ENCODE measurements at places on chromosomes 12 and 14.
A peak's percentile ranks its signal among the peaks of the same experiment; 100 is the strongest.

DNA sequence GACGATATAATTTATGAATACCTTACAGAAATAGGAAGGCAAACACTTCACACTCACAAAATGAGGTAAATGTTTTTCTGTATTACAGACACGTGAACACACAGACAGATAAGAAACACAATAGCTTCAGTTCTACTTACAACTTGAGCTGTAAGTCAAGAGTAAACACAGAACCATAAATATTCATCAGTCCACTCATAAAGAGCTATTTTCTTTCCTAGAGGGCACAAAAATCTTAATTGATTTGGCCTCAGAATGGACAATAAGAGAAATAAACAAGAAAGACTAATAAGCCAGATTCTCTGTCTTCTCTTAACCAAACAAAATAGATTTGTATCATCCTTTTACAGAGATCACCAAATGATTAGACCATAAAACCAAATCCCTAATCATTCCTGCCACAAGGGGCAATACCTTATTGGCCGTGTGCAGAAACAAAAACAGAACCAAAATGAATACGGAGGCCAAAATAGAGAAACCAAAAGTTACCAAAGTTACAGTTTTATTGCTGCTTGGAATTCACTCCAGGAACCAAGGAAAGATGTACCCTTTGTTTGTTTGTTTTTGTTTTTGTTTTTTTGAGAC, 38.1 kb upstream of the GARIN2 start:
- DNase-seq = no peak

DNA sequence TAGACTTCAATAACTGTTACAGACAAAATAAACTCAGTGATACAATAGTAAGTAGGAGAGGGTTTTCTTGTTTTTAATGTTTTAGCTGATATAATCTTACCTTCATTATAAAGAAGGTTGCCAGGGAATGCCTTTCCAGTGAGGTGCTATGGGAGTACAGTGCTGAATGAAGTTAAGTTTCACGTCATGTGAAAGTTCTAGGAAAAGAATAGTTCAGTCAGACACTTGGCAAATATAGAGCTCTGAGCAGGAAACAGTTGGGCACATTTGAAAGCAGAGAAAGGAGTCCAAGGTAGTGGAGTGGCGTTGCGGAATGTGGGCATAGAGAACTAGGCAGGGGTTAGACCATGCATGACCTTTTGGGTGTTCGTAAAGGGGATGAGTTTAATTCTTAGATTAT, 88.6 kb upstream of the DCN start:
- no peak for DNase-seq

DNA sequence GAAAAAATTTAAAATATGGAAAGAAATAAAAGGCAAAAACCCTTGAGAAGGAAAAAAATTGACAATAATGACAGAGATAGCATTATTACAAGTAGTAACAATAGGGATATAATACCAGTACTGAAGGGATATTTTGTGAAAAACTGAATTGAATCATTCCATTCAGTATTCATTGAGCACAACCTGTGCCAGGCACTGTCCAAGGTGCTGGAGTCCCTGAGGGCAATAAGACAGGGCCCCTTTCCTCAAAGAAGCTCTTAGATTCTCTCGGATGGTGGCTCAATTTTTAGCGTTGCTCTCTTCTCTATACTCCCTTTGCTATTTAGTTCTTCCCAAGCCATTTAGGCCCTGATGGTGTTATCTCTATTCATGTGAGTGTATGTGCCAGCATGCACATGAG, 34.3 kb upstream of the GAS2L3 start:
- DNase-seq = no peak

GRCh38 chr12:50110762-50111351, 1.2 kb upstream of the COX14 start:
- peak; percentile 18 for DNase-seq

GRCh38 chr12:98741556-98742265, 96.6 kb downstream of the APAF1 start:
- no peak for DNase-seq

- no peak for DNase-seq
Observed at GRCh38 chr14:66009089-66009488, 477.1 kb upstream of the CCDC196 start.

DNA sequence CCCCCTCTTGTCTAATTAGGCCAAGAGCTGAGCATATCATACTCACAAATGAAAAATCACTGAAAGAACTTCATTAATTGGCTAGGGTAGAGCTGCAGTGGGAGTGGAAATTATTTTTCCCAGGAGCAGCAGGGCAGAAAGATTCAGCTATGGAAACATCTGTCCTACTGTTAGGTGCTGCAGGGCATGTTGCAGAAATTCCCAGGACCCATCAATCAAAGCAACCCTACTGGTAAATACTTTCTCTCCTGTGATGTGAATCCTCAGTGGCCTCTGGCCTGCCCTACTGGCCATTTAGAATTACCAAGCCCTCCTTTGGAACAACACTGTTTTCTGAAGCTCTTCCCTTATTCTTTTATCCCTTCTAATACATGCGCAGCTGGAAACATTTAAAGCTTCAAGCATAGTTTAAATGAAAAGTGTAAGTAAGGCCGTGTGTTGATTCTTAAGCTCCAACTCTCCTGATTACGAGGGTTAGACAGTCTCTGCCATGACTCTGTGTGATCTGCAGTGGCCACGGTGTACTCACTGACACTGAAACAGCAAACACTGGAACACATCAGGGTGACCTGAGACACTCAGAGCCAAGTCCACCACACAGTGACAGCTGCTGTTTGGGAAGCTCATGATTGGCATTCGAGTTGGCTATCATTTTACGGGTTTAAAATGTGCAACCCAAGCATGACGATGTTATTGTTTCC, 62.6 kb upstream of the TMCC3 start:
- DNase-seq = no peak

- DNase-seq = no peak
Observed at GRCh38 chr12:91009319-91009950, 4.7 kb upstream of the EPYC start.

- DNase-seq = no peak
Observed at GRCh38 chr12:120988234-120988633, 9.9 kb downstream of the HNF1A start.

- no peak for DNase-seq
Observed at GRCh38 chr14:91019673-91020072, 40.8 kb downstream of the RPS6KA5 start.

DNA sequence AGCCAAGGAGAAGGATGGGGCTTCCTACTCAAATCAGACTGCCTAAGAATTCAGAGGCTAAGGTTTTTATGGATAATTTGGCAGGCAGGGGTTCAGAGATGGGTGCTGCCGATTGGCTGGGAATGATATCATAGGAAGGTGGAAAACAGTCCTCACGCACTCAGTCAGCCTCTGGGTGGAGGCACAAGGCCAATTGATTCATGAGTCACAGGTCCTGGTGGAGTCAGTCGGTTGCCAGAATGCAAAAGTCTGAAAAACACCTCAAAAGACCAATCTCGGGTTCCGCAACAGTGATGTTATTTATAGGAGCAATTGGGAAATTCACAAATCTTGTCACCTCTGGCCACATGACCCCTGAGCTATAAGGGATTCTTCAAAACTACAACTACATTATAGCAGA, 105.5 kb downstream of the GXYLT1 start:
- no peak for DNase-seq

GRCh38 chr12:103422746-103423515, 72.8 kb downstream of the C12orf42 start:
- DNase-seq = peak; percentile 35

- DNase-seq = no peak
Observed at GRCh38 chr12:15535352-15535781, 213.1 kb downstream of the PTPRO start.

DNA sequence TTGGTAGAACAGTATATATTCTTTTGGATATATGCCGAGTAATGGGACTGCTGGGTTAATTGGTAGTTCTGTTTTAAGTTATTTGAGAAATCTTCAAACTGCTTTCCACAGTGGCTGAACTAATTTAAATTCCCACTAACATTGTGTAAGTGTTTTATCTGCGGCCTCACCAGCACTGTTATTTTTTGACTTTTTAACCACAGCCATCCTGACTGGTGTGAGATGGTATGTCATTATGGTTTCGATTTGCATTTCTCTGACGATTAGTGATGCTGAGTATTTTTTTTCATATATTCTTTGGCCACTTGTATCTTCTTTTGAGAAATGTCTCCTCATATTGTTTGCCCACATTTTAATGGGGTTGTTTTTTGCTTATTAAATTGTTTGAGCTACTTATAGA, 357.4 kb downstream of the C12orf50 start:
- DNase-seq = no peak

- no peak for DNase-seq
Observed at GRCh38 chr14:74942608-74943007, 12.8 kb downstream of the PGF start.

DNA sequence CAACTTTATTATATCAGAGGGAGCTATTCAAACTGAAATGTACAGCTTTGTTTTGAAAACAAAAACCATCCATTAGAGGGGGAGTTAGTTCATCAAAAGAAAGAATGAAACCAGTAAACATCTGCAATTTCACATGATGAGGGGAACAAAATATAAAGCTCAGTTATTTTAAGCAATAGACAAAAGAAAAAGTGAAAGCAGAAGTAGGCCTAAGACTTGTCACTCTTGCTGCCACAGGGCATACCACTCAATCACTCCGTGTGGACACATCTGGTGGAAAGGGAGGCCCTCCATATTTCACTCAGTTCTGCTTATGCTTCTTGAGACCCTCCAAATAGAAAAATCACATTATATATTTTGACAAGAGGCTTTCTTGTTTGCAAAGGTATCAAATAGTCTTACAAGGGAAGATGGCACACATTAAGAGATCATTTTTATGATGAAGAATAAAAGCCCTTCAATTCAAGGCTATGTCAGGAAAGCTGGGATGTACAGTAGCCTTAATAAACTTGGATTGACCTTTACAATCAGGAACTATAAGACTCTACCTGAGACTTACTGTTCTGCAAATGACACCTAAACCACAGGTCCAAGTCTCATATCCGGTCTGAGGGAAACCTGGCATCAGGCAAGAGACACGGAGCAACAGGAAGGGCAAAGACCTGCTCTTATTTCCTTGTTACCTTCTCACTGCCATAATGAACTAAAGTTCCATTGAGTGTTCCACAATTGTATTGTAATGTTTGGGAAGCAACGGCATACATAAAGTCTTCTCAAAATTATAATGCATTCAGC, 222.5 kb upstream of the GRIP1 start:
- no peak for DNase-seq

- DNase-seq = no peak
Observed at GRCh38 chr14:71471634-71472355, 460.4 kb upstream of the RGS6 start.

GRCh38 chr14:46887144-46887543, 235.6 kb upstream of the RPL10L start:
- no peak for DNase-seq

DNA sequence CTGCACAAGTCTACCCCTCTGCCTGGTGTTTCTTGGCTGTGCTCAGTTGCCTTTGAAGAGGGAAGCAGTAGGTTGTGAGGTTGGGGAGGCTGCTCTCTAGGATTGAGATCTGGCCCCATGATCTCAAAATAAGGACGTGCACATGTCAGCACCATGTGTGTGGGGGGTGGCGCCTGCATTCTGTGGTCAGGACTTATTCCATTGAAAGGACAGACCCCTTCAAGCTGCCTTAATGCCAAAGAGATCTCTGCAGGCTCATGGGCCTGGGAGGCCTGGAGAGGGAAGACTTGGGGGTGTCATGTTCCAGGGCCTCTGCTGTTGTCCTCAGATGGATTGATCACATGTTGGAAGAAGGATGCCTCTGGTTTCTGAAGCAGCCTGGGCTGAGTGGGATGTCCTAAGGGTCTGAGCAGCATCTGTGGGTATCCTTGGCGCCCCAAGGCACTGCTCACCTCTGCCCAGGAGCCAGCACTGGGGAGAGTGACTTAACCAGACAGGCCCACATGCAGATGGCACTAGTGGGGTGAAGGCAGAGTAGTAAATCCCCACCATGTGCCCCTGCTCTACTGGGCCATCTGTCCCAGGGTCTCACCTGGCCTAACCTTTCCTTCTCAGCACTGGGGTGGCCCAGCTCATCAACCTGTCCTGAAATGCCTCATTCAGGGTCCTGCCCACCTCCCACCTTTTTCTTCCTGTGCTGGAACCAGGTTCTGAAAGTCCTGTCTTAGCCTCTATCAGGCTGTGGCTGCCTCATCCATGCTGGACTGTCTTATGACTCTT, 118.9 kb downstream of the ADGRD1 start:
- peak; percentile 49 for DNase-seq
